ENCODE measurements at places on chromosomes 7 and 10.

- no peak for DNase-seq
Measured at GRCh38 chr10:1652151-1652550, 85.2 kb downstream of the ADARB2 start.

DNA sequence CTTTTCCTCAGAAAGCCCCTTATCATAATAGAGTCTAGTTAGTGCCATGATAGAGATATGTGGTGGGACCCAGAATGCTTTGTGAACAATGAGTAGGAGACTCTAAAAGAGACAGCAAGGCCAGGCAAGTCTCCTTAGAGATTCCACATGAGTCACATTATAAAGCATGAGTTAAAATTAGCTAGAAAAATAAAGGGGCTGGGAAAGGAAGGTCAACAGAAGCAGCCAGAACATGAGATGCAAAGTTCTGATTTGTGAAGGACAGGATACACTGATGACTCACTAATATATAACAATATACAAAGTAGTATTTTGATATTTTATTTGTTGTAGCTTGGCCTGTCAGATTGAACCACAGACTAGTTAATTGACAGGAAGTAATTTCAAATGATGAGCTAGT, 25.3 kb upstream of the SNX13 start:
- DNase-seq = no peak

DNA sequence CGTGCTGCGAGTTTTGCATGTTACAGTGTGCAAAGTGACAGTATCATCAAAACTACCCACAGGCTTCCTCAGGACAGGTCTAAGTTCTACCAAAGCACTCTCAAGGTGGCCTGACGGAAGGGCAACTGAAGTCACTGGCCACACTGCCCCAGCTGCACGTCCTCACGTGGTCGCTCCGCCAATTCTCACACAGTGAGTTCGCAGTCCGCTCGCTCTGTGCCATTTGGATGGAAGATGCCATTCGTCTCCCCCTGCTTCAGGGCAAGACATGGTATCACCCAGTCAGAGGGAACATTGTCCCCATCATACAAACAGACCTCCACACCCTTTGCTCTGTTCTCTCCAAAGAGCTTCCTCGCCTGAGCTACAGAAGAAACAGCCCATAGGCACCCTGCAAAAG, 109.6 kb upstream of the COBL start:
- no peak for DNase-seq

DNA sequence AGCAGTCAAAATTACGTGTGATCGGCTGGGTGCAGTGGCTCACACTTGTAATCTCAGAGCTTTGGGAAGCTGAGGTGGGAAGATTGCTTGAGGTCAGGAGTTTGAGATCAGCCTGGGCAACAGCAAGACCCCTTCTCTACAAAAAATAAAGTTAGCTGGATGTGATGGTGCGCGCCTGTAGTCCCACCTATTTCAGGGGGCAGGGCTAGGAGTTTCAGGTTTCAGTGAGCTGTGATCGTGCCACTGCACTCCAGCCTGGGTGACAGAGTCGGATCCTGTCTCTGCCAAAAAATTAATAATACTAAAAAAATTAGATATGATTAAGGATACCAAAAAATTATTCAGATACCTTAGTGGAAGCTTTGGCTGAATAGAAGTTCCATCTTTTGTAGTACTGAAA, 136.4 kb downstream of the SDK1 start:
- no peak for DNase-seq

GRCh38 chr10:112394475-112394875, 20.6 kb downstream of the ACSL5 start:
- no peak for DNase-seq

DNA sequence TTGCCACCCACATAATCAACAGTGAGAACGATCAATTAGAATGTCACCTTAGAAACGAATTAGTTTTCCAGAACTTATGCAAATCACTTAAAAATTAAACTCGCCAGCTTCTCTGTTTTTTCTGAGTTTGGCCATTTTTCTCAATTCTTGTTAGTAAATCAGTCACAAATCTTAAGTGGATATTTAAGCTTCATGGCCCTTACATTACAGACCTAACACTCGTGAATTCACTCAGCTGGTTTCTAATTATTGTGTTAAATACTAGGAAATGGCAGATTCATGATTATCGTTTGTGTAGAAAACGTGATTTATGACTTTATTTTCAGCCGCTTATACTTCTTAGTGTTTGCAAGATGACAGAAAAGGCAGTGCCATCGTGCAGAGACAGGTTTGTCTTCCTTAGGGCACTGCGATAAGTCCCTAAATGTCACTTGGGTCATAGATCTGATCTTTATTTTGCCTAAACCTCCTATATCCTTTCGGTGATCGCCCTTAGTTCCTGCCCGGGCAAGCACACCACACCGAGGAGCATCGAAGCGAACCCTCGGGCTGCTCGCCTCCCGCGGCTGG, 587 bp upstream of the CELF2 start:
- no peak for DNase-seq

DNA sequence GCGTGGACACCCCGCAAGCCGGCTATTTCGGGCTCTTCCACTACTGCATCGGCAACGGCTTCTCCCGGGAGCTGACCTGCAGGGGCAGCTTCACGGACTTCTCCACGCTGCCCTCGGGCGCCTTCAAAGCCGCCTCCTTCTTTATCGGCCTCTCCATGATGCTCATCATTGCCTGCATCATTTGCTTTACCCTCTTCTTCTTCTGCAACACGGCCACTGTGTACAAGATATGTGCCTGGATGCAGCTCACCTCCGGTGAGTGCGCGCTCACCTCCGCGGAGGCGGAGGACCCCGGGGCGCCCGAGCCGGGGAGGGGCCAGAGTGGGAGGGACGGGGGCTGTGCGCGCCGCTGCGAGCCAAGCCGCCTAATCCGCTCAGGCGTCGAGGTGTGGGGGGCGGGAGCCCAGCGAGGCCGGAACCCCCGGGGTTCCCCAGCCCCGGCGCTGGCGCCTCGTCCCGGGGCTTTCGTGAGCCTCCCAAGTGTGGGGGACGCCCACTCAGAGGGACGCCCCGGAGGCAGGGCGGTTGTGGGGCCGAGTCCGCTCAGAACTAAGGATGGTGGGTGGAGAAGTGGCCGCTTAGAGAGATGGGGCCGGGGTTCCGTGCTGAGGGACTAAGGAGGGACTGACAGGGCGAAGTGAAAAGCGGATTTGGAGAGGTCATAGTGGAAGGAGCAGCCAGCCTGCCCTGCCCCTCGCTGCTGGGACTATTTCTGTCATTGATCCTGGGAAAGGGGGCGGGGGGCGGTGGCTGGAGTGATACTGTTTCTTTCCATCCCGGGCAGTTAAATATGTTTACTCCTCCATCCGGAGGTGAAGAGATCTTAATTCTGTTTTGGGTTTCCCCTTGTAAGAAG, 795 bp downstream of the LHFPL3 start:
- no peak for DNase-seq
